AG09309 (cell line): ENCODE measurements at places on chromosomes 13 and 19.

GRCh38 chr19:46471116-46471733 lies at the start of gene PNMA8A:
Gene PNMA8A (minus strand): TSS chr19:46471563. CDS start chr19:46471035, 528 bp downstream.
- DNase-seq, result no peak

DNA sequence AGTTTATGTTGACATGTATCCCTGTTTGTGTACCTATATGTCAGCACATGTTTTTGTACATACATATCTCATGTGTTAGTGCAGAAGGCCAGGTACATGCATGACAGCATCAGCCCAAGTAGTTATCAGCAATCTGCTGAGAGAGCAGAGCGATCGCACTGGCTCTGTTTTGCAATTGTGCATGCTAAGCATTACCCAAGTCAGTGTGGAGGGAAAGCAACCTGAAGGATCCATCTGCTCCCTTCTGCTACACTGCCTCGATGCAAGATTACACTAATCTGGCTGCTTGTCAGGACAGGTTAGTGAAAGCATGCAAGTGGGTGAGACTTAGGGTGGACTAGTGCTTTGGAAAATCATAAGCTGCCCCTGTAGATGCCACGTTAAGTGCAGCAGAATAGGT lies 211.8 kb downstream of the PCCA start:
- no peak for DNase-seq

DNA sequence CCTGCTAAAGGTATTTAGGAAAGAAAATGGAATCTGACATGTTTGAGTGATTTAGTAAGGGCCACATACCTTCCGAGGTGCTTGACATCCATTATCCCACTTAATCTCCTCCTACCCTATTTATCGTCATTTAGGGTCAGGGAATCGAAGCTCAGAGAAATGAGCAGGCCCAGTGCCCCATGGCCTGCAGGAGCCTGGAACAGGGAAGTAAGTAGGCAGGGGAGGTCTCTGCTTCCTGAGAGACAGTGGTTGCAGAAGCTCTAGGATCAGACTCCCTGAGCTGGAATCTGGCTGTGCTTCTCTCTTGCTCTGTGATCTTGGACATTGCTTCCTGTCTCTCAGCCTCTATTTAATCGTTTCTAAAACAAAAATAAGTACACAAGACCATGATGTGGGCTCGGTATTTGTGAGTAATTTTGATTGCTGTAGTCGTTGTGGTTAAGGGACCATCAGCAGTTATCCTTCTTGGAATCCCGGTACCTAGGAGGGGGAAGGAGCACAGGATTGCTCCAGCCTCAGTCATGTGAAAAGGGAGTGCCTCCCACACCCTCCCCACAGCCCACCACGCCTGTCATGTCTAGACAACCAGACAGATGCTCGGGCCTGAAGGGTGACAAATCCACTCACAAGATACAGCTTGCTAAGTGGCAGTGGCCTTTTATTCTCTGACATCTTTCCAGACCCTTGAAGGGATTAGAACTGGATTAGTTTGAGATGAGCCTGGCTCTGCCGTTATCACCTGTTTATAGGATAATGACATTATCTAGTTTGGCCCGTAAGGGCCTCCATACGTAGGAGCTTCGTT lies 169.2 kb upstream of the TSHZ3 start:
- DNase-seq, result no peak

GRCh38 chr19:45363861-45364459 lies 6.4 kb downstream of the ERCC2 start:
- DNase-seq, result no peak

- DNase-seq, result no peak
Measured at GRCh38 chr19:49212016-49212701, 54.6 kb downstream of the TRPM4 start.

DNA sequence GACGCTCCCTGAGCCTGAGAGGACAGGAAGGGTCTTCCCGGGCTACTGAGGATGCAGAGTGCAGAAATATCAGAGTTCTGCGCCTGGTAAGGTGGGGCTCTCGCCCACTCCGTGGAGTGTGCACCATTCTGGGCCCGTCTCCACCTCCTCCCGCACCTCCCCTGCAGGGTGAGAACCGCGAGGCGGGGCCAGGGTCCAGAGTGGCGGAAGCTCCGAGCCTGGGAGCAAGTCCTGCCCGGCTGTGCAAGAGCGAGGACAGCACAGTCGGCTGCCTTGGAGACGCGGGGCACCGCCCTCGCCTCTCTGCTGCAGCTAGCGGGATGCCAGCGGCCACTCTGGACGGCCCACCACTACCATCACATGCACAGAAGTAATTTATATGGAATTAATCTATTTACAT lies 2304.4 kb downstream of the PCDH9 start:
- DNase-seq, result no peak

- no peak for DNase-seq
Measured at GRCh38 chr19:3374369-3375112, 8.2 kb downstream of the NFIC start.

DNA sequence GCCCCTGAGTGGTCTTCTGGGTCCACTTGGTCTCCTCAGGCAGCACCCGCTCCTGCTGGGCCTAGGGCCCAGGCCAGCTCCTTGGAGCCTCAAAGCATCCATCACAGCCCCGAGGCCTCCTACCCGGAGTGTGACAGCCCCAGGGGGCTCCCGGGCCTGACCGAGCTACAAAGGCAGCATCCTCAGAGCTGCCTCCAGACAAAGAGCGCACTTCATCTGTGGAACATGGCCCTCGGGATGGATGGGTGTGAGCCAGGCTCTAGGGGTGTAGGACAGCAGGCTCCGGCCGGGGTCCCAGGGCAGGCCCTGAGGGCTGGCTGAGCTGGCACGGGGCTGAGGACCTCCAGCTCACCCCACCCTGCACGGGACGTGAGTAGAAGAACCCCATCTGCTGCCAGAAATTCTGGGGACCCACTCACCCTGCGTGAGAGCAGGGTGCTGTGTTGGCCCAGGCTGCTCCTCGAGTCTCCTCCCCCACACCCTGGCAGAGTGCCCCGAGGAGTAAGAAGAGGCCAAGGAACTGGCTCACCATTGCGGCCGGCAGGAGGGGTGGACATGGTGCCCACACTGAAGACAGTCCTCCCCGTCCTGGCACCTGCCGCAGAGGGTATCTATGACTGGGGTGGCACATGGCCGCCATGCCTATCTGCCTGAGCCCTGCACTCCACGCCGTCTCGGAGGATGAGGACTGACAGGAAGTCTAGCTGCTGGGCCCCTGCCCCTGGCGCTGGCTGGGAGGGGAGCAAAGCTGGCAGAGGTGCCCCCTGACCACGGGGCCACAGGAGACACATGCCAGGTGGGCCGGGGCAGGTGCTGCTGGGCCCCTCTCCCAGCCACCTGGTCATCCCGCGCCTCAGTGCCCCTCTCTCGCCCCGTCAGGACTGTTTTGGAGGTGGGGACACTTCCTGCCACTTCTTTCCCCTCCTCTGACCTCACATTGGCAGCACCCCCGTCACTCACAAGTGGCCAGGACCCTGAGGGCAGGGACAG lies 22.3 kb downstream of the CEBPG start:
- DNase-seq, result no peak

DNA sequence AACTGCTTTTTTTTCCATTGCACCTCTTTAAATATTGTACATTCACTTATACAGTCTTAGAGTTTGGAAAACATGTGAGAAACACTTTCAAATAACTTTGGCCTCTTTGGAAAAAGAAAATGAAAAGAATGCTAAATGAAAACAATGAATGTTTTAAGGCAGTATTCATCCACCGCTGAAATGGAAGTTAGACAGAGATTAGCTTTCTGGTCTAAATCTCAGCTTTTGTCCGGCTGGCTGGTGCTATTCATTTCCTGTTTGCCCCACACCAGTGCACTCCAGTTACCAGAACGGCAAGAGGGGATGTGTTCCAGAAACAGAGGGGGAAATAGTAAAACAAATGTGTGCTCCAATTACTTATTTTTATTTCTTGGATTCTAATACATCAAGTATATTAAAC lies 1201.3 kb downstream of the EFNB2 start:
- peak; percentile 43 for DNase-seq

- DNase-seq, result no peak
Measured at GRCh38 chr13:47794963-47795362, 206.1 kb downstream of the SUCLA2 start.

DNA sequence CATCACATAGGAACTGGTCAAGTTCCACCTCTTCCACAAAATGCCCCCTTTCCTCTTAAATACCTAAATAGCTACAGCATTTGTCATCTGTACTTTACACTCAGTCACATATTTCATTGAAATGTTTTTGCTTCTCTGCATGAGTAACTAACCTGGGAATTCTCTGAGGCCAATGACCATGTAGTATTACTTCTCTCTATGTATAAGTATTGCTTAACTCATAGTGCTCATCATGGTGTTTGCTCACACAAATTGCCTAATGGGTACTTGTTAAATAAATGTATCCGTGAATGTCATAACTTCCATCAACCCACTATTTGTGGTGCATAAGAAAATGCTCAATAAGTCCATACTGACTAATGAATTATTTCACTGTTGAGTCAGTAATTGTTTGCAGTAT lies 115.5 kb downstream of the FGF14 start:
- peak; percentile 18 for DNase-seq

GRCh38 chr13:53045189-53045588 lies 16.6 kb downstream of the OLFM4 start:
- no peak for DNase-seq

GRCh38 chr19:2569596-2570465 lies 93.9 kb downstream of the GADD45B start:
- DNase-seq, result no peak

DNA sequence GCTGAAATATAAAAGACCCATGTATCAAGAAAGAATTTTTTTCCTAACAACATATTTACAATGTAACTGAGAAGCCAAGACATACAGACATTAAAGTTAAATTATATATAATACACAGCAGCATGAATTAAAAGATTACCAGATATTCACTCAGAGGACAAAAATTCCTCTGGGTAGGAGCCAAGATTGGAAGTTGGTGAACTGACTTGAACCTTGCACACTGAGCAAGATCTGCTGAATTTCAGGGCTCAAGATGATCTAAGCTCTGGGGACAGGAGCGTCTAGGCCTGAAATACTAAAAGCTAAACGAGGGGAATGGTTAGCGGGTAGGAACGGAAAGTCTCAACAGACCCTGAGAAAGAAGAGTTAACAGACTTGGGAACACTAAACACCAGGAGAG lies 8.5 kb downstream of the FOXO1 start:
- DNase-seq, result no peak

- no peak for DNase-seq
Measured at GRCh38 chr19:30253581-30253996, 118.6 kb upstream of the ZNF536 start.

DNA sequence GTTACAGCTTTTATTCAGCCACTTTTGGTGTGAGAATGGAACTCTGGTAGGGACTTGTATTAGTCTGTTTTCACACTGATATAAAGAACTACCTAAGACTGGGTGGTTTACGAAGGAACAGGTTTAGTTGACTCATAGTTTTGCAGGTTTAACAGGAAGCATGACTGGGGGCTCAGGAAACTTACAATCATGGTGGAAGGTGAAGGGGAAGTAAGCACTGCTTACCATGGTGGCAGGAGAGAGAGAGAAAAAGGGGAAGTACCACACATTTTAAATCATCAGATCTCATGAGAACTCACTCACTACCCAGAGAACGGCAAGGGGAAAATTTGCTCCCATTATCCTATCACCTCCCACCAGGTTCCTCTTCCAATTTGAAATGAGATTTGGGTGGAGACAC lies 942.2 kb downstream of the PCDH17 start:
- no peak for DNase-seq

DNA sequence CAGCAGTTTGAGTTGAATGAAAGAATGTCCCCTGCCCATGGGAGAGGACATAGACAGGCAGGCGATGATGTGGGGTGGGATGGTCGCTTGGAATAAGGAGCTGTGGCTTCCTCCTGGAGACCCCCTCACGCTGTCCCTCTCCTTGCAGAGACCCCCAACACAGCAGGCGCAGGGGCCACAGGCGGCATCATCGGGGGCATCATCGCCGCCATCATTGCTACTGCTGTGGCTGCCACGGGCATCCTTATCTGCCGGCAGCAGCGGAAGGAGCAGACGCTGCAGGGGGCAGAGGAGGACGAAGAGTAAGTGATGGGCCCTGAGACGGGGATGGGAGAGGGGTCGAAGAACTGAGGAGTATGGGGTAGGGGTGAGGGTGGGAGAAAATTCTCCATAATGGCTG lies 9.0 kb upstream of the TOMM40 start:
- no peak for DNase-seq

DNA sequence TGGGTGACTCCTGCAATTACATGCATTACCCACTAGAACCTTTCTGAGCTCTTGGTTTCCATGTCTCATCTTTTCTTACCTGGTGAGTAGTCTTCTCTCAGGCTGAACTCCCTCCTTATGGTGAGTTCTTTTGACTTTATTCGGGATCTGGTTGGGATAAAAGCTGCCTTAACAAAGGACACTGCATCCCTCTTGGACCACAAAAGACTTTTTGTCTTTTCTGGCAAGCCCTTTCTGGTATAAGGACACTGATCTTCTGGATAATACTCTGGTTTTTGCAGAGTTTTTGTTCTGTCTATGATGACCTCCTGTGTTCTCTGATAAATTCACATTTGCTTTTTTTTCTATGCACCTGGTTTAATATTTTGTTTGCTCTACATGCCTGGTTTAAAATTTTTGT lies 66.7 kb downstream of the SLITRK1 start:
- DNase-seq, result no peak

DNA sequence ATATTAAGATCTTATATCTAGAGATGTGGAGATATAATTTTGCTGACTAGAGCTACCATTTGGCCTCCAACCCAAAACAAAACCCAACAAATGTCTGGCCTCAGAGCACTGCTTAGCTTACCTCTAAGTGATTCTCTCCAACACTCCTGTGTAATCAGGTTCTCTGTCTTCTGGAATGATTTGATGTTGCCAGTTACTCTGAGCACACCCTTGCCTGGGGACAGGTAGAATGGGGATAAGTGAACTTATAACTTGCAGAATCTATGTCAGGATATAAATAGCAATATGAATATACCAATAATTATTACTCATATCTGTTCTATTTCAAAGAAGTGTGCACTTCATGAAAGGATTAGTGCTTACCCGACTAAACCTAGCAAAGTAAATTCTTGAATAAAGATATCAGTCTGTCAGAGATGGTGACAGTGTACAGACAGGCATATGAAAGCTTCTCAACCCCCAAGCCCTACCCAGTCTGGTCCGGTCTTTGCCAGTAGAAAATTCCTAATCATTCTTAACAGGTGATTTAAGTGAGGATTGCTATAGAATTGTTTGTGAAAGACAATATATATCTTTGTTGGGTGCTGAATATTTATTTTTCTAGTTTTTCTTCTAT lies 33.0 kb downstream of the ZAR1L start:
- DNase-seq, result no peak

DNA sequence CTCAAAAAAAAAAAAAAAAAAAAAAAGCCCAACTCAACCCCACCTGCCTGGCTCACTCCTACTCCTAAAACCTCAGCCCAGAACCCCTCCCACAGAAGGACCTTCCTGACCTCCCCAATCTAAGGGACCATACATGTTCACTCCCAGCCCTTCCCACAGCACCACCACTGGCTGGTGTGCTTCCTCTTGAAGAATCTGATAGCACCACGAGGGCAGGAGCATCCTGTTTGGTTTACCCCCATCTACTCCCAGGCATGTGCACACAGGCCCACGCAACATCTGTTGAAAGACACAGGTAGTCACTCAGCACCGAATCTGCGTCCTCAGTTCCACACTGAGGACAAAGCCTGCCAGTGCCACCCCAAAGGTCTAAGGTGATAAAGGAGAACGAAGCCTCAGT lies 8.2 kb downstream of the LATS2 start:
- DNase-seq, result no peak
